ENCODE measurements at places on chromosomes 2 and 18. TPM values are rescaled to one million over a fixed set of nuclear protein-coding genes. Genes with fewer than 3 reads are reported as not detected.

RBM44 gene
- 0.17 TPM for total RNA-seq

GALNT1 gene
- 36.7 TPM for total RNA-seq

STEAP3 gene
- 13.7 TPM for total RNA-seq

AQP12B gene
- total RNA-seq, result not detected

ANKAR gene
- total RNA-seq, result 10.5 TPM

FTCDNL1 gene
- total RNA-seq, result 3.6 TPM

TSPYL6 gene
- total RNA-seq, result not detected

ABCG5 gene
- total RNA-seq, result not detected

CTDSP1 gene
- total RNA-seq, result 40.6 TPM

ANTXR1 gene
- total RNA-seq, result 45.5 TPM

GPBAR1 gene
- total RNA-seq, result under 0.01 TPM

PTPRN gene
- 3.5 TPM for total RNA-seq

CD226 gene
- 0.33 TPM for total RNA-seq

C2orf66 gene
- 0.26 TPM for total RNA-seq

SERPINB10 gene
- not detected for total RNA-seq

NR4A2 gene
- 0.17 TPM for total RNA-seq

MORN2 gene
- total RNA-seq, result 19.3 TPM

KLHL41 gene
- total RNA-seq, result 3.8 TPM

RUFY4 gene
- total RNA-seq, result not detected

GREB1L gene
- total RNA-seq, result 0.26 TPM

DIPK1C gene
- total RNA-seq, result not detected

GORASP2 gene
- 24.4 TPM for total RNA-seq
